ENCODE measurements at places on chromosomes 6 and 20.

DNA sequence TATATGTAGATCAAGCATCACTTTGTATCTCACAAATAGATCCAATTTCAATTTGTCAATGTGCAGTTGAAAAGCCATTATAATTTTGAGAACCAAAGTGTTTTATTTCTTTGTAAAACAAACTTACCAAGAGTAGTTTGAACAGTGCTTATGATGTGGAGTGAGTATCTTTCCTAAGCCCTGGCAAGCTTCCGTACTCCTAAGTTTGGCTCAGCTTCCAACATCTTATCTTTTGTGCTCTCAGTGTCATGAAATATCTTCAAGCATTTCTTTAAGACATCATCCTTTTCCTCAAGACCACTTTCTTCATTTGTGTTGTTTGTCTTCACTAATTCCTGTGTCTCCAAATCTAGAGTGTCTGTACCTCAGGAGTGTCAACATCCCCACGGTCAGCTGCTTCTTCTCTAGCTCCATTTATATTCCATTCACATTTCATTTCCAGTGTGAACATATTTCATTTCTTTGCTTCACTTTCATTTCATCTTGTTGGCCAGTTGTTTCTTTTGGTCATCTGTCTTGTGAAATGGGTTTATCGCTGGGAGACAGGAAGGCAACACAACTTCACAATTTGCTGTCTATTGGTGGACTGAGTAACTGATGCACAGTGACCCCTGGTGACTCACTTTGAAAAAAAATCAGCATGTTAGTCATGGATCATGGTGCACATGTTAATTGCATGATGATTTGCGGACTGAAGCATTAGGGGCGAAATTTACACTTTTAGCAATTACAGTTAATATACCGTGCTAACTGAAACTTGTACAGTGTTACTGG is 36.9 kb downstream of the SLC24A3 start:
- DNase-seq: no peak

GRCh38 chr6:44007818-44008621 is 119.2 kb downstream of the MRPL14 start:
- no peak for DNase-seq

GRCh38 chr6:64034910-64035655 is 399.5 kb downstream of the PHF3 start:
- DNase-seq: no peak

- no peak for DNase-seq
Observed at GRCh38 chr6:14824484-14825275, 421.2 kb upstream of the JARID2 start.

DNA sequence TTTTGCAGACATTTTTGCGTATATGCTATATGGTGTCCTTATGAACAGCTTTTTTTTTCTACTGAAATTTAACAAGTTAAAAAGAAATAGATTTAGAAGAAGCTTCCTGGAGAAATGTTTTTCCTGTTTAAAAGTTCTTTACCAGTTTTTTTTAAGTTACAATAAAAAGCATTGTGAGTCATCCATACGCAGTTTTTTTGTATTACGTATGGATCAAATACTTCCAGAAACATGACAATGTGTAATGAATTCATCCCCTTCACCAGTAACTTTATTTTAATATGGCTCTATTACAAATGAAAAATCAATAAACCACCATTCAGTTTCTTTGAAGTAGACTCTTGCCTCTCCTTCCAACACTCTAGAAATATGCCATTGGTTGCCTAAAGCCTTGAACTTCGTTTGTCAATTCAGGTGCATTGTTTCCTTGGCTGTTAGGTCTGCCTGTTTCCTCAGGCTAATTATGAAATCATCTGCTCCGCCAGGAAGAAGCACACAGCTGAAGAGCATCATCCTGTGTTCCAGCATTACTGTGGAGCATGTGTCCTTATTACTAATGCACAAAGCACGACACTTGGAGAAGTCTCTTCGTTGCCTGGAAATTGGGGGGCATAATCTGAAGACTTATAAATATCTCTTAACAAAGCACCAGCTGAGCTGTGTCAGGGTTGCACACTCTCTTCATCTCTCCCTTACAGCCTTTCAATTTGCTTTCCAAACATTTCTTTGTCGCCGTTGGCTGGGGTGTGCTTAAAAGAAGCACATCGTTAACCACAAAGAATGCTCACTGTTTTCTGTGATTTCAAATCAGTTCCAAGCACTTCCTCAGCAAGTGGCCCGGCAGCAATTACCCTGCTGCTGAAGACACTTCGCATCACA is 9.6 kb downstream of the MOXD1 start:
- DNase-seq: no peak

- DNase-seq: no peak
Observed at GRCh38 chr6:154668156-154668555, 65.1 kb upstream of the SCAF8 start.

Measured in NCI-H526 (cell line).